ENCODE measurements at places on chromosomes 3 and 15.

GRCh38 chr3:125220727-125221429 is 8.3 kb upstream of the SLC12A8 start:
- no peak for DNase-seq

GRCh38 chr3:150252462-150252861 is 155.6 kb upstream of the TSC22D2 start:
- no peak for DNase-seq

- no peak for DNase-seq
Observed at GRCh38 chr3:12399226-12399625, 85.1 kb upstream of the TSEN2 start.

DNA sequence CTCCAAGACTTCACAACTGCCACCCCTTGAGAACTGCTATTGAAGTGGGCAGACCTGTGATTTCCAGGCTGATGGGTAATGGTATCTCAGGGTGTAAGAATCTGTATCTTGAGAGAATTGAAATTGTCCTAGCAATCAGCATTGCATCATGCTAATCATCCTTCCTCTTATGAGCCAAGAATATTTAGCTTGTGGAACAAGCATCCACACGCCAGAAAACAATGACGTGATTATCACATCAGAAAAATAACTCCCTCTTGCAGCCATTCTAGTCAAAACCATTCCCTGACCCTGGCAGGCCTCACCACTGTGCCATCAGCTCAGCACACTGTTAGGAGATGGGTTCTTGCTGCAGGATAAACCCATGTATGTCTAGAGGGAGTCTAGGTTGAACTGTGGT is 6.7 kb downstream of the BCL2L10 start:
- DNase-seq: no peak

GRCh38 chr3:66037986-66038369 is 740 bp downstream of the MAGI1 start:
- no peak for DNase-seq

DNA sequence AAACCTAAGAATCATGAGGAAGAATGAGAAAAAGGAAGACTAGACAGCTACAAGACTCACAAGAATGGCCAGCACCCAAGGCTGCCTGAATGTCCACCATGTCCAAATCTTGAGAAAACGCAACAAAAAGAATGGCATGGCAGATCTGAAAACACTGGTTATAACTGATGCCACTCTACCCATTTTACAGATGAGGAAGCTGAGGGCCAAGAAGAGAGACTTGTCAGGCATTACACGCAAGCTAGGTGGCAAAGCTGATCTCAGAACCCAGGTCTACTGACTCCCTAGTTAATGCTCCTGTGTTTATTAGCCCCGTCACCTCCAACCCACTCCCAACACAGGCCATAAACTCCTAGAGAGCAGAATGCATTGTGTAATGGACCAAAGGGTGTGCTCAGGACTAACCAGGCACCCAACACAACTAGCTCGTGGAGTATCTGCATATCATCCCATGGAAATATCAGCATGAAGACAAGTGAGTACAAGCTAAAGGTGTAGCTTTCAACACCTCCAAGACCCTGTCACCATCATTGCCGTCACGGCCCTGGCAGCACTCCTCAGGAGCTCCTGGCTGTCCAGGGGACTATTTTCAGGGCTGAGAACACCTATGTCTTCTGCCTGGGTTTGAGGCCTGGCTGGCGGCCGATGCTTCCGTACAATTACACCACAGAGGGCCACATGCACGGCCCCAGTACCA is 111.7 kb downstream of the XXYLT1 start:
- DNase-seq: no peak

GRCh38 chr3:136075218-136075808 is 109.8 kb downstream of the PPP2R3A start:
- peak; percentile 85 for DNase-seq

DNA sequence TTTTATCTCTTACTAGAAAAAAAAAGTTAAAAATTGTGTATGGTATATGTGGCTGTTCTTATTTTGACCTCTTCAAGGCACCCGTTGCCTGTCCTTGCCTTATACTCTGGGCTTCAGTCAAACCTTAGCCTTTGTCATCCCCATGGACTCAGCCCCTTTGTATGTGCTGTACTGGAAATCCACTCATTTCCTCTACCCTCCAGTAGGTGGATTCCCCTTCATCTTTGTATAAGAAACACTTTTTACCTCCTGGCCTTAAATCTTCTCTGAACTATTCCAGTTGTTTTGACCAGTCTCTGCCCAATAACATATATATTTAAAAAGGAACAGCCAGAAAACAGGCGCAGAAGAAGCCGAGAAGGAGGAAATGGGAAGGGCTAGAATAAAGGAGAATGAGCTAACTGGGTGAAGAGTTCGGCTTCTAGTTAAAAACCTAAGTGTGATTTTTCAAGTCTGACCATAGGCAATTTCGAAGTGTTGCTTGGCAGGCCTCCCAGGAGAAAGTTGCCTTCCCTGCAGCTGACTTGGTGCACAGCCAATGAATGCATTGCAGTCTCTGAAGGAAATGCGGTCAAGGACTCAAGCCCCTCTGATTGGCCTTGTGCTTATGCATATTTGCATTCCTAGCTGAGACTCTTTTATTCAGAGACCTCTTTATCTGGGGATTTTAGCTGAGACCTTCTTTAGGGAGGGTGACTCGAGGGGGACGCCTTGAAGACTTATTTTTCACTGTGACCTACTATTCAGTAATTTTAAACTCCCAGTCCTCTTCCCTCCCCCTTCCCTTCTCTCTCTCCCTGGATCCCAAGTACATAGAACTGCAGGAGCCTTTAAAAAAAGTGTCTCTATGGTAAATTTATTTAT is 277.4 kb downstream of the ROBO1 start:
- peak; percentile 32 for DNase-seq

- DNase-seq: no peak
Observed at GRCh38 chr3:101690972-101691371, 4.5 kb upstream of the RPL24 start.

- DNase-seq: no peak
Observed at GRCh38 chr15:100926258-100926657, 7.1 kb downstream of the LRRK1 start.

DNA sequence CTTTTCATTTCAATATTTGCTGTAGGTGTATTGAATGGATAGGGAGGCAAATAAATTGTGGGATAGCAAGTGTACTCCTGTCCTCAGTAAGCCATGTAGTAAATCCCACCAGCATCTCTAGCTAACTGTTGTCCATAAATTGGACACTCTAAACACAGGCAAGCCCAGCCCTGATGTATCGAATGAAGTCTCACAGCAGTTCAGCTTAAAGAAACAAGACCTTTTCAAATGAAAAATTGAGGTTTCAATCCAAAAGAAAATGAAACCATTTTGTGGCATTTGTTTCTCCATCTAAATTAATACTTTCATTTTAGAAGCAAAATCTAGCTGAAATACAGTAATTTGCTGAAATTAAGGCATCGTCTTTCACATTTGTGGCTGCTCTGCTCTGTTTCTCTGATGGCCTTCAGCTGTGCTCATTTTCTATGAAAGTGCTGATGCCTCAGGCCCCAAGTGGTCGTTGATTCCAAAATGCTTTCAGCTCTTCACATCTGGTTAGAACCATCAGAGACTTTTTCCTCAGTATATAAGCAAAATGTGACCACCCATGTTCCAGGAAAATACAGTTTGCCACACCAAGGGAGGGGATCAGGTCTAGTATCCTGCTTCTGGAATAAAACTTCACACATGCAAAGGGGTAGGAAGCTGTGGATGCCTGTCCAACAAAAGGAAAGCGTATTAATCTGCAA is 245.0 kb downstream of the ZMAT3 start:
- no peak for DNase-seq

GRCh38 chr15:70923311-70924080 is 30.9 kb downstream of the LRRC49 start:
- DNase-seq: no peak

DNA sequence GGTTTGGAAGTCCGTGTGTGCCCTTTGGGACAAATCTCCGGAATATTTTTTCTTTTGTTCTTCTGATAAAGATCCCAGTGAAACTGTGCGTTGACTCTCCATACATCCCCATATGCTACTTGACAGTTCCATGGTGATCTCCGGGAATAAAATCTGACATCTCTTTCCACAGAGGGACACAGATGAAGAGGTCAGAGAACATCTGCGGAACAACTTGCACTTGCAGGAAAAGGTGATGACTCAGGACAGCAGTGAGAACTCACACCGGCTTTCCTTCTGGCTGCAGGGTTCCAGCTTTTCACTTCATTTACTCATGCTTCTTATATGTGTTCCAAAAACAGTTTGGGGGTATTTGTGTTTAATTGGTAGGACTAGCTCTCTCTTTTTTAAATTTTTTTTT is 157.5 kb upstream of the CHRM5 start:
- DNase-seq: no peak

DNA sequence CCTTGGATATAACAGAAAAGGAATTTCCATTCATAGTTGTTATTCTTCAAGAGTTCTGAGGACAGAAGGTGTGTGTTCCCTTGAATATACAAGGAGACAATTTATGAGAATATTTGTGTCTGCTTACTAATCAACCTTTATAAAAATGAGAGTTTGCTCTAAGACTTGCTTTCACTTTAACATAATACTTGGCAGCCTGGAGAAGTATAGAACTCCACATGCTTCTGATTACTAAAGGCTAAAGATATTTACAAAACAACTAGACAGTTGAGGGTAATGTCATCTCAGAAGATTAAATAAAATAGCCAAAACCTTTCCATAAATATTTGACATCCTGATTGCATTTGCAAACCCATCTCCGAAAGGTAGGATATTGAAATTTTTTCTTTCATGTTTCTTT is 727.1 kb upstream of the NAALADL2 start:
- DNase-seq: no peak

GRCh38 chr3:113535898-113536297 is 3.5 kb downstream of the SIDT1 start:
- DNase-seq: no peak

GRCh38 chr15:70082281-70082900 is 15.3 kb downstream of the TLE3 start:
- DNase-seq: no peak

DNA sequence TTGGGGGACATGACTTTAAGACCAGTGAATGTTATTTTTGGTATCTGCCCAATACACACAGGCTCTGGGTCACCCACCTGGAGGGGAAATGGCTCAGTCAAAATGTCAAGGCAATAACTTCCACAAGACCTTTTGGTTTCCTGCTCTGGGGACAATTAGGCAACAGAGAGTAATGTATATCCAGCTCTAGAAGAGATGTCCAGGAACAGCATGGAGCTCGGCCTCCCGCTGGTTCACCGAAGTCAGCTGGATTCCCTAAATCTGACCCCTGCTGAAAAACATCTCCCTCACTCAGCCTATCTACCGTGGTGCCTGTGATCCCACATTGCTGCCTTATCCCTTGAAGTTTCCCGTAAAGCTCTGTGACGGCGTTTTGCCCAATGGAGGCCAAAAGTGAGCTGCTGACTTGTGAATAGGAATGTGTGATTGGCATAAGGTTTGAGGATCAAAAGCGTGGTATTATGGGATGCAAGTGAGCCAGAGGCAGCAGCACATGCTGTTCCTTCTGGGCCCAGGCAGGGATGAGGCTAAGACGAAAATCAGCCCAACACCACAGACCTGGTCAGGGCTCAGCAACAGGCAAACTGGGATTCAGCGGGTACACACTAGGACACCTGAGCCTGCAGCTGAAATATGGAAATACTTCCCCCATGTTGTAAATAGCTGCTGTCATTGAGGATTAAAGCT is 47.2 kb upstream of the SLC6A11 start:
- DNase-seq: no peak

- DNase-seq: no peak
Observed at GRCh38 chr3:170487031-170487430, 68.4 kb downstream of the CLDN11 start.

GRCh38 chr15:74024687-74025086 is 30.2 kb downstream of the PML start:
- no peak for DNase-seq

- DNase-seq: no peak
Observed at GRCh38 chr3:174287705-174288104, 571.4 kb upstream of the NAALADL2 start.

GRCh38 chr3:173913974-173914421 is 516.5 kb downstream of the NLGN1 start:
- no peak for DNase-seq

- no peak for DNase-seq
Observed at GRCh38 chr3:25430935-25431770, 3.1 kb downstream of the RARB start.

GRCh38 chr15:84659904-84660781 is 2.1 kb upstream of the NMB start:
- DNase-seq: no peak

DNA sequence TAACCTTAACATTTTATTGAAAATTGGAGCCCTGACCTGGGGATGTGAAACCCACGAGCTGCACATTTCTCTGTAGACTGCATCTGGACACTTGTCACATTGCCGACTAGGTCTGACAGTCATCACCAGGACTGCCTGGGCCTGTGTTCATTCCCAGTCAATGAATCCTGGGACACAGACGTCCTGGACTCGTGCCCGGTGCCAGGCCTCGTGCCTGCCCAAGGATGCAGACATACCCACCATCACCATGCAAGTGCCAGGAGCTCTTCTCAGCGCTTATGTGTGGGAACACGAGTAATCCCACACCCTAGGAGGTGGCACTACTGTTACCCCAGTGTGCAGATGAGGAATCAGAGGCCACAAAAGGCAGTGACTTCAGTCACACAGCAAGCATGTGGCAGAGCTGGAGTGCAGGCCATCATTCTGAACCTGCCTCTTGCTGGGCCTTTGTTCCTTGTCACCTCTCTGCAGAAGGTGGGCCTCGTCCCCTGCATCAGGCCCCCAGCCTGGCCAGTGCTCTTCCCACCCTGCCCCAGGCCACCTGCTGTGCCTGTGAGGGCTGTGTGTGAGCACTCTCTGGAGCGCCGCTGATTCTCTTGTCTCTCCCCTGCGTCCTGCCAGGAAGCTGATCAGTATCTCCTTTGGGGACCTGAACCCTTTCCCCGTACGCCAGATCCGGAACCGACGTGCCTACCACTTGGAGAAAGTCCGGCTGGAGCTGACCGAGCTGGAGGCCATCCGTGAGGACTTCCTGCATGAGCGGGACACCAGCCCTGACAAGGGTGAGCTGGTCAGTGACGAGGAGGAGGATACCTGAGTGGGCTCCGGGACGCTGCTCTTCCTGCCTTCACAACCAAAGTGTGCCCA is 58.5 kb downstream of the ADAMTS7 start:
- DNase-seq: no peak

- no peak for DNase-seq
Observed at GRCh38 chr15:68304589-68305337, 27.2 kb downstream of the FEM1B start.

GRCh38 chr3:29639578-29640290 is 358.9 kb downstream of the RBMS3 start:
- DNase-seq: no peak

DNA sequence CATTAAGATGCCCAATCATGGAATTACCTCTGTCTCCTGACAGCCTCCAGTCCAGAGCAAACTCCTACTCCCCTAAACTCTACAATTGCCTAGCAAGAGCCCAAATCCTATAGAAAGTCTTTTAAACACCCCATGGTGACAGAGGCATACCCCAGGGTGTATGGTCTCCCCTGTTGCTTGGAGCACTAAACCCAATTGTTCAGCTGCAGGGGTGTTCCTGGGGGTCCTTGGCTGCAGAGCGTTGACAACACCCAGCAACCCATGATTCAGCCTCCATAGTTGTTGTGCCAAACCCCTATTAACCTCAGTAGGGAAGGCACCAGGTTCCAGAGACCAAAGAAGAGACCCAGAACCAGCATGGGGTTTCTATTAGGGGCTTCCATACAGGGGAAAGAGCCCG is 41.8 kb upstream of the NEDD4 start:
- DNase-seq: no peak
